ENCODE measurements at places on chromosomes 5 and 9.

GRCh38 chr5:117103703-117104102 lies 529.1 kb upstream of the SEMA6A start:
- no peaks in the 10 kb centered on the region for H3K27me3 ChIP-seq
- peak; percentile 17 for DNase-seq
- no peaks in the 10 kb centered on the region for H3K36me3 ChIP-seq
- H3K4me1 ChIP-seq = no peaks in the 10 kb centered on the region
- no peak overlapping the region for H3K4me3 ChIP-seq

DNA sequence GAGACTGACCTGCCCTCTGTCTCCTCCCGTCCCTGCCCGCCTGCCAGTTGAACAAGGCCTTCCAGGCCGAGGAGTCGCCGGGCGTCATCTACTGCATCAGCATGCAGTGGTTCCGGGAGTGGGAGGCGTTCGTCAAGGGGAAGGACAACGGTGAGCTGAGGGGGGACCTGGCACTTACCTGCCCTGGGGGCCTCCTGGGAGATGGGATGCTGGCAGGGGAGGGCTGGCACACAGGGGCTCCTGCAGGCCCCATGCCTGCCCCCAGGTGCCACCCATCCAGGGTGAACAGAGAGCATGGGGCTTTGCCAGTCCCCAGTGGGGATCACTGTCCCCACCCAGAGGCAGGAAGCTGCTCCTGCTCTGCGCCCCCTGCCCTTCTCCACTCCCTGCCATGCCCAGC lies 43.0 kb downstream of the USP20 start:
- no peak for DNase-seq
- no peak overlapping the region for H3K4me3 ChIP-seq
- no peak overlapping the region for H3K27ac ChIP-seq
- no peaks in the 10 kb centered on the region for H3K27me3 ChIP-seq
- H3K4me1 ChIP-seq = peaks cover 14% of the 10 kb centered on the region

GRCh38 chr5:179732918-179733771 lies 523 bp downstream of the MAML1 start:
- H3K27ac ChIP-seq = peak overlapping the region; percentile 96
- H3K4me1 ChIP-seq = peaks cover 12% of the 10 kb centered on the region

DNA sequence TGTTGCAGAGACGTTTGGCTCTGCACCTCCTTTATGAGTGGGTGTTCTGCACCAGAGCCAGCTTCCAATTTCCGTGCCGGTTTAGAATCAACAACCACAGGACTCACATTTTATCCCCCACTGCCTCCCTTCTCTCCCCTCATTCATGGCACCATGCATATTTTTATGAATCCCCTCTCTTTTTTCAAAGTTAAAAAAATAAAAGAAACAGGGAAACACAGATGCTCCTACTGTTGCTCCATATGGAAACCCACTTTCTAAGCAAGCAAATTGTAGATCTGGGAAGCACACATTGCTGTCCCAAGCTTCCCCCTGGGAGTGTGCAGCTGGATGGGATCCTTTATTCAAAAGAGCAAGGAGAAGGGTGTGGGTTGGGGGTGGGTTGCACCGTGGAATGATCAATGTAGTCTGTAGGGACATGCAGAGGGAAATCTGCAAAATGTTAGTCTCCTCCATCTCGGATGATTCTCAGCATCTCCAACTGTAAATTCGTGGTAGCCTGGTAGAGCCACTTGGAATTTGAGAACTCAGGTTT lies 410.0 kb upstream of the ADAMTSL1 start:
- peaks cover 2% of the 10 kb centered on the region for H3K4me1 ChIP-seq
- no peak overlapping the region for H3K4me3 ChIP-seq
- no peaks in the 10 kb centered on the region for H3K36me3 ChIP-seq
- H3K27ac ChIP-seq = no peak overlapping the region
- H3K27me3 ChIP-seq = no peaks in the 10 kb centered on the region

GRCh38 chr5:132322266-132322665 lies 28.1 kb downstream of the SLC22A4 start:
- no peak overlapping the region for H3K27ac ChIP-seq
- no peaks in the 10 kb centered on the region for H3K27me3 ChIP-seq
- DNase-seq = no peak
- H3K36me3 ChIP-seq = no peaks in the 10 kb centered on the region
- H3K4me3 ChIP-seq = no peak overlapping the region
- H3K4me1 ChIP-seq = peaks cover 6% of the 10 kb centered on the region

DNA sequence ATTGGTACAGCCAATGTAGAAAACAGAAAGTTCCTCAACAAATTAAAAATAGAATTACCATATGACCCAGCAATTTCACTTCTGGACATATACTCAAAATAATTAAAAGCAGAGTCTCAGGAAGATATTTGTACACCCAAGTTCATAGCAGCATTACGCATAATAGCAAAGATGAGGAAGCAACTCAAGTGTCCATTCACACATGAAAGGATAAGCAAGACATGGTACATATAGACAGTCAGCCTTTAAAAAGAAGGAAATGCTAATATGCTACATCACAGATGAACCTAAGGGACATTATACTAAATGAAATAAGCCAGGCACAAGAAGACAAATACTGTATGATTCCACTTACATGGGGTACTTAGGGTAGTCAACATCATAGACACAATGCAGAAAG lies 76.7 kb downstream of the ANXA2R start:
- H3K27me3 ChIP-seq = no peaks in the 10 kb centered on the region
- no peaks in the 10 kb centered on the region for H3K36me3 ChIP-seq
- no peaks in the 10 kb centered on the region for H3K4me1 ChIP-seq
- H3K27ac ChIP-seq = no peak overlapping the region

DNA sequence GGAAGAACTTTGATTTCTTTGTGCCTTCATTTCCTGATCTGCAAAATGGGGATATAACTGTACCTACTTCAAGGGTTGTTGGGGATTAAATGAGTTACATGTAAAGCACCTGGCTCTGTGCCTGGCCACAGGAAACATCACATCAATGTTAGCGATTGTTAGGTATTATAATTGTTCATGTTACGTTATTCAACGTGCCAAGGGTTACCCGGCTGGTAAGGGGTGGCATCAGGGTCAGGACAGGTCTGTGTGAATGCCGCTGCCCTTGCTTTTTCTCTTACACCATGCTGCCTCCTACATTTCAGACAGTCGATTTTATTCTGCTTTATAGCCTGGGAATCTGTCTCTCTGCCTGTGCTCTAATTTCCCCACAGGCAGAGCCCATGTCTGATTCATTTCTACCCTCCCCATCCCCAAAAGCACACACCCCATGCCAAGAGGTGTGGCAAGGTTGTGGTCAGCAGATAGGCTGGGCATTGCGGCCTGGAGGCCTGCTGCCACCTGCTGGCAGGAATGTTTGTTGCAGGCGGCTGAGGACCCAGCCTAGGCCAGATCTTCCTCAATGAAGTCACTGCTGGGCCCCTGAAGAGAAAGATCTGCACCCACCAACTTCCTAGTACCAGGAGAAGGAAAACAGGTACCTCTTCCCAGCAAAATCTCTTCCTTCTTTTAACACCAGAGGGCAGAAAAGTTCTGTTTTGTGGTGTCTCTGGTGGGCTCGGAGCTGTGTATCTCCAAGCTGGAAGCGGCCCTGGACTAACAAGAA lies 5.3 kb downstream of the ANKS6 start:
- peak; percentile 85 for DNase-seq
- H3K36me3 ChIP-seq = peaks cover 4% of the 10 kb centered on the region
- no peak overlapping the region for H3K4me3 ChIP-seq
- no peak overlapping the region for H3K27ac ChIP-seq
- H3K27me3 ChIP-seq = no peaks in the 10 kb centered on the region

DNA sequence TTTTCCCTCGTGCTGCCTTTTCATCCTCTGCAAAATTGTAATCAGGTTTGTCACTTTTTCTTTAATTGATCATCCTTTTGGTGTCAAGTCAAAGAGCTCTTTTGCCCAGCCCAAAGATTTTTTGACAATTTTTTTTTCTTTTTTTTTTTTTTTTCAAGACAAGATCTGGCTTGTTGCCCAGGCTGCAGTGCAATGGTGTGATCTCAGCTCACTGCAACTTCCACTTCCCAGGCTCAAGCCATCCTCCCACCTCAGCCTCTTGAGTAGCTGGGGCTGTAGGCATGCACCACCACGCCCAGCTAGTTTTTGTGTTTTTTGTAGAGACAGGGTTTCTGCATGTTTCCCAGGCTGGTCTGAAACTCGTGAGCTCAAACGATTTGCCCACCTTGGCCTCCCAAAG lies 36.7 kb downstream of the CDK7 start:
- DNase-seq = peak; percentile 51
- peaks cover 13% of the 10 kb centered on the region for H3K36me3 ChIP-seq
- no peaks in the 10 kb centered on the region for H3K4me1 ChIP-seq
- H3K27me3 ChIP-seq = no peaks in the 10 kb centered on the region
- H3K4me3 ChIP-seq = no peak overlapping the region
- H3K27ac ChIP-seq = no peak overlapping the region

GRCh38 chr9:3028535-3028934 lies 184.6 kb upstream of the PUM3 start:
- no peak for DNase-seq
- no peaks in the 10 kb centered on the region for H3K4me1 ChIP-seq
- no peak overlapping the region for H3K4me3 ChIP-seq
- no peaks in the 10 kb centered on the region for H3K27me3 ChIP-seq
- no peaks in the 10 kb centered on the region for H3K36me3 ChIP-seq
- H3K27ac ChIP-seq = no peak overlapping the region

DNA sequence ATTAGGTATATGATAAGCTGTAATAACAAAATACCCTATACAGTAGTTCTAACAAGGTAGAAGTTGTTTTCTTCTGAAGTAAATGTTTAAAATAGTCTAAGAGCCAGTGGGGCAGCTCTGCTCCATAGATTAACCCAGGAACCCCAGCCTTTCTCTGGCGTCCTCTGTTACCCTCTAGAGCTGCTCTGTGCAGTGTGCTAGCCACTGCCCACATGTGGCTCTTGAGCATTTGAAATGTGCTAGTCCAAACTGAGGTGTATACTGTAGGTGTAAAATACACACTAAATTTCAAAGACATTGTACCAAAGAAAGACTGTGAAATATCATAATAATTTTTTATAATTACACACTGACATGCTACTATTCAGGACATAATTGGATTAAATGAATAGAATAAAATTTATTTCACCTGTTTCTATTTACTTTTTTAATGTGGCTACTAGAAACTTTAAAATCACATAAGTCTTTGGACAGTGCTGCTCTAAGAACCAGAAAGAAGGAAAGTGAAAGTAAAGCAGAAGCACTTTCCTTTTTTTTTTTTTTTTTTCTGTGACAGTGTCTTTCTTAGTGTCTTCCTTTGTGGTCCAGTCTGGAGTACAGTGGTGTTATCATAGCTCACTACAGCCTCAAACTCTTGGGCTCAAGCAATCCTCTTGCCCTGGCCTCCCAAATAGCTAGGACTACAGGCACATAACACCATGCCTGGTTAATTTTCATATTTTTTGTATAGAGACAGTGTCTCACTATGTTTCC lies 39.3 kb downstream of the RAI14 start:
- no peak for DNase-seq
- peak overlapping the region; percentile 77 for H3K27ac ChIP-seq
- no peak overlapping the region for H3K4me3 ChIP-seq

GRCh38 chr9:132857031-132857430 lies 21.1 kb downstream of the AK8 start:
- H3K27ac ChIP-seq = no peak overlapping the region
- DNase-seq = peak; percentile 98
- H3K36me3 ChIP-seq = no peaks in the 10 kb centered on the region
- H3K4me3 ChIP-seq = no peak overlapping the region

DNA sequence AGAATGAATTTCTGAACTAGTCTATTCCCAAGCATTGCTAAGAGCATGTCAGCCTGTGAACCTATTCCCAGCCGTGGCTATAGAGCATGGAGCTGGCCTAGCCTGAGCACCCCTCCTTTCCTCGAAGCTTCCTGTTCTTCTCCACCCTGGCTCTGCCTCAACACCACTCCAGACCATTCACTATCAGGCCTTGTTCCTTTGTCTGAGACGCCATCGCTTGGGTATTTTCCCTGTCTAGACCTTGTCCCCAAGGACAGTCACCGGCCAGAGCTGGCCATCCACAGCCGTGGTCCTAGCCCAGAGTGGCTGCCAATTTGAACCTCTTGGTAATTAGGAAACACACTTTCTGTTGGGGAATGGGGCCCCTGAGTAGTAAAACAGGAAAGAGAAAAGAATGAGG lies 105.8 kb downstream of the LIFR start:
- no peaks in the 10 kb centered on the region for H3K4me1 ChIP-seq
- H3K36me3 ChIP-seq = no peaks in the 10 kb centered on the region
- DNase-seq = no peak
- no peaks in the 10 kb centered on the region for H3K27me3 ChIP-seq
- H3K27ac ChIP-seq = no peak overlapping the region
- H3K4me3 ChIP-seq = no peak overlapping the region

- DNase-seq = no peak
- no peak overlapping the region for H3K27ac ChIP-seq
- no peaks in the 10 kb centered on the region for H3K4me1 ChIP-seq
- H3K27me3 ChIP-seq = no peaks in the 10 kb centered on the region
These were observed 228.7 kb downstream of the SLIT3 start for GRCh38 chr5:169072233-169072632.

GRCh38 chr5:126888175-126888574 lies 111.2 kb downstream of the LMNB1 start:
- H3K4me3 ChIP-seq = no peak overlapping the region
- H3K27me3 ChIP-seq = no peaks in the 10 kb centered on the region
- H3K36me3 ChIP-seq = no peaks in the 10 kb centered on the region
- no peak overlapping the region for H3K27ac ChIP-seq
- H3K4me1 ChIP-seq = no peaks in the 10 kb centered on the region

DNA sequence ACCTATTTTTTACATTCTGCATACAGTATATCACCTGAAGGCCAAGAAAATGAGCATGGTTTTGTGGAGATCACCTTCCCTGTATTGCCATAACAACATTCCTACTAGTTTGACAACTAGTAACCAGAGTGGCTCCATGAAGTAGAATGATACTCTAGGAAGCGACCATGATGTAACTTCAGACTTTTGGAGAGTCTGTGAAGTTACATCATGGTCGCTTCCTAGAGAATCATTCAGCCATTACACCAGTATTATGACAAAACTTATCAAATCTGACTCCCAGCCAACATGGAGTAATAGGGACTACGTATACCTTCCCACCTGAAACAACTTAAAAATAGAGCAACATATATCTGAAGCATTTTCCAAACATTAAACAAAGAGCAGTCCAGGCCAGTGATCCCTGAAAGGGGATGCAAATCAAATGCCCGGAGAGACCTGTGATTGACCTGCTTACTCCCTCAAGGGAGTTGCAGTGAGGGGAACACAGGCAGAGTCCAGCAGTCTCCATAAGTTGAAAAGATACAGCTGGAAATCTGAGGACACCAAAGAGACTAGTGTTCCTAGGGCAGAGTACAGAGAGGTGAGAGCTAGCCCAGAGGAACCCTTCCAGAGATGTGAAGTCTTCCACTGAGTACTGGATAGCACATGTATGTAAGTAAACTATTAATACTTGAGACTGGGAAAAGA lies 7.8 kb downstream of the ECM2 start:
- H3K4me1 ChIP-seq = no peaks in the 10 kb centered on the region
- H3K27ac ChIP-seq = peak overlapping the region; percentile 3
- no peak overlapping the region for H3K4me3 ChIP-seq

GRCh38 chr9:81076131-81076530 lies 613.2 kb downstream of the TLE1 start:
- H3K27me3 ChIP-seq = no peaks in the 10 kb centered on the region
- no peaks in the 10 kb centered on the region for H3K4me1 ChIP-seq
- no peak overlapping the region for H3K27ac ChIP-seq
- no peak overlapping the region for H3K4me3 ChIP-seq
